ENCODE measurements at places on chromosomes 7 and 10.

GRCh38 chr7:20173828-20174227 is 43.4 kb downstream of the MACC1 start:
- DNase-seq: no peak

- DNase-seq: peak; percentile 31
These were observed 293.0 kb upstream of the IMMP2L start for GRCh38 chr7:111855161-111855841.

- DNase-seq: no peak
These were observed 77.4 kb upstream of the SEM1 start for GRCh38 chr7:96786998-96787395.

- no peak for DNase-seq
These were observed 395.4 kb downstream of the GATA3 start for GRCh38 chr10:8449909-8450308.

DNA sequence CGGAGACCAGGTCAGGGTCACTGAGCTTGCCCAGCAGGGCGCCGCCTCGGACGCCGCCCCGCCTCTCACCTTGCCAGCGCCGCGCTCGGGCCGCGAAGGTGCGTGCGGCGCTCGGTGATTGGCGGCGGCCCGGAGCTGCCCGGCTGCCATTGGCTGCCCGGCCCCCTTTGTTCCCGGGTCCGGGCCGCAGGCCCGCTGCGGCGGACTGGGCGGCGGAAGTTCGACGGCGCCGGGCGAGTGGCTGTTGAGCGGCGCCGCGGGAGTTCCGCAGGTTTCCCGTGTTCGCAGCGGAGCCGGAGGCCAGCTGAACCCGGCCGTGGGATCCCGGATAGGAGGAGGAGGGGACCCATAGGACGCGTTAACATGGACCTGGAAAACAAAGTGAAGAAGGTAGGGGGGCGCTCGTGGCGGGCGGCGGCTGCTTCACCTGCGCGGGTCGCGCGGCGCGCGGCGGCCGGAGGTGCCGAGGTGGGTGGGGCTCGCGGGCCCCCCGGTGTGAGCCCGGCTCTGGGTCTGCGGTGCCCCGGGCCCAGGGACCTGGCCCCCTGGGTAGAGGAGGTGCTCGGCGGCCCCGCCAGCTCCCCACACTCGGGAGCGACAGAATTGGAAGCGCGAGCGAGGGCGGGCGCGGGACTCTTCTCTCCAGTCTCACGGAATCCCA is at the start of gene TES:
TSS of gene TES (plus strand) at position 195 of the 661 bp plus-strand sequence. CDS start at position 364, 169 bp downstream.
- peak; percentile 73 for DNase-seq

- DNase-seq: peak; percentile 13
These were observed 87.0 kb downstream of the TBXAS1 start for GRCh38 chr7:139915864-139916716.

DNA sequence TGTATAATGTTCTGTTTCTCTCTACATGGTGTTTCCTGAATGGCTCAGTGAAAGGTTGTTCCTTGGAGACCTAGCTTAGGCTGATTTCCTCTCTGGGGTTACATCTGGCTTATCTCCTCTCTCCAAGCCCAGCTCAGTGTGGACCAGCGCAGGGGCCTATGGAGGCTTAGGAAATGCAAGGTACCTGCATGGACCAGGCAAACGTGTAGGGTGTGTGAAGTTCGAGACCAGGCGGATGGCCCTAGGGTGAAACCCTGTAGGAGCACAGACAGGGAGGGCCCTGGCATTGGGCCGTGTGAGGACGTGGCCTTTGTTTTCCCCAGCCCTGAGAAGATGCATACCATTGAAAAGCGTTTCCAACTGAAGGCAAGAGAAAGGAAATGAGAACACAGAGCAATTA is 59.0 kb downstream of the DOCK1 start:
- DNase-seq: no peak

DNA sequence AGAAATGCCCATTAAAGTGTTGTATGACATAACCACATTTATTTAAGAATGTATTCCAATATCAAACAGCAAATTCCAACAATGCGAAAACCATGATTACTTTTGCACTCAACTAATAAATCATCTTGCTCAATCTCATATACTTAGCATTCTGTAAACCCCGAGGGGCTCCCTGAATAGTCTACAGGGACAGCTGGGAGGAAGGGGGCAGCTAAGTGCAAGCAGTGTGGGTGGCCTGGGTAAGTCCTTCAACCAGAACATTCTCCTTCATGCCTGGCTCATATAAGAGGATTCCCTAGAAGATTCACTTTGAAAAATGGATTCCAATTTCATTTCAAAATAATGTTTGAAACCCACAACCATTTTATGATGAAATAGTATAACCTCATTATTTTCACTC is 355.5 kb downstream of the CDC14C start:
- DNase-seq: no peak

GRCh38 chr7:50304911-50305582 is 531 bp downstream of the IKZF1 start:
- DNase-seq: no peak

- DNase-seq: peak; percentile 71
These were observed 156.9 kb downstream of the PLCE1 start for GRCh38 chr10:94150541-94151184.

GRCh38 chr7:4745971-4746919 is 29.2 kb upstream of the AP5Z1 start:
- no peak for DNase-seq

DNA sequence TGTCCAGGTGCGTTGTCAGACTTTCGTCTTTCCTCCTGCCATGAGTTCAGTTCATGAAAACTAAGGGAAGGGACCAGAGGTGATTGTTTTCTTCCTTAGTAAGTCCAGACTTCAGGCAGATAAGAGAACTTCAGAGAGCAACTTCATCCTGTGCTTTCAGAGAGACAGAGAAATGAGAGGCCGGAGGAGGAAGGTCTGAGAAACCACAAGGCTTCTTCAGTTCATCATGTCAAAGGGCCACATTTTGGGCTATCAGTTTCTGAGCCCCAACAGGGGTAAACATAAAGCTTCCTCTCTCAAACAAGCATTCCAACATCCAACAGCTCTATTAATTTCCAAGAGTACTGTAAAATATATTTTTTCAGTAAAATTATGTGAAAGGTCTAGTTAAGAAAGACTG is 668.4 kb upstream of the NRP1 start:
- no peak for DNase-seq

DNA sequence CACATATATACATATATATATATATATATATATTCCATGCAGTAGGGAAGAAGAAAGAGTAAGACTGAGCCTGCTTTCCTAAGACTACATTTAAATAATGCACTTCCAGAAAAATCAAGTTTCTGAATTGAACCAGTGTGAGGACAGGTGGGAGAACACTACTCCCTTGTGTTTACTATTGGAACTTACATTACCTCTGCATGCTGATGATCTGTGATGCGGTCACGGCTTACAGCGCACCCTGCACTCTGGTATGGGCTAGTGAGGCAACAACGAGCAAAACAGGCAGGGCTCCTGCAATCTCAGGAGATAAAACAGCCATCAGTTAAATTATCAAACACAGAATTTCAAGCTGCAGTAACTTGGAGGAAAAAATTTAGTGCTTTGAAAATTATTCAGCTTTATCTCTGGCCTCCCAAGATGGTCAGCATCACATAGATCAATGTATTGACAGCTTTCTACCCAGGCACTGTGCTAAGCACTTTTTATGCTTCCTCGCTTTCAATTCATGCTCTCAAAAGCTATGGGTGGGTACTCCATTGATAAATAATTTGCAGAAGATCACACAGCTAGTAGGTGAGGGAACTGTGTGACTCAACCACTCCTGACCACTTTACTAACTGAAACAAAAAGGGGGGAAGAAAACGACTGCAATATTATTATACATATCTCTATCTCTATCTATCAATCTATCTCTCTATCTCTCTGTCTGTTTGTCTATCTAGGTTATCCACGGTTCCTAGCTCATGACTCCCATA is 20.5 kb upstream of the SLC16A12 start:
- no peak for DNase-seq

DNA sequence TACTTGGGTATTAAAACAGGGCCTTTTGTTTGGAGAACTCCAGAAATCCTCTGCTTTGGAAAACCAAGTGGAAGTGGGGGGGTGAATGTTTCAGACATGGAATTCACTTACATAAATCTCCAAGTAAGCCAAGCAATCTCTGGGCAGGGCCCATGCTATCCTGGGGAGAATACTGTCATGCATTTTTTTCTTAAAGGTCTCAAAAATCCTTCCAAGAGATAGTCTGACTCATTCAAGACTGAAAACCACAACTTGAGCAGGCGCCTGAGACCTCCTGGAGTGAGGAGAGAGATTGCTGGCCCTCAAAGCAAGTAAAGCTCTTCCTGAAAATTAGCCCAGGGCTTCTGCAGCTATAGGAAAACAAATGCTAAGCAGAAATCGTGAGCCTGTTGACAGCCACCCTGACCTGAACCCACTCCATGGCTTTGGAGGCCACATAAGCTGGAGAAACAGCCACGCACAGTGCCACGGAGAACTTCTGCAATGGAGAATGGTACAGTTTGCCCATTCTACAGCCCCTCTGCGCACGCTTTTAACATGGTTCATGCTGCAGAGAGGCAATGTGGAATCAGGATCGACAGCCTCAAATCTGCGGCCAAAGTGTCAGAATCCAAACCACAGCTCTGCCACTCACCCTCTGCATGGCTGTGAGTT is 203.1 kb upstream of the AUTS2 start:
- no peak for DNase-seq

GRCh38 chr10:118692872-118693271 is 61.9 kb downstream of the CACUL1 start:
- DNase-seq: no peak

DNA sequence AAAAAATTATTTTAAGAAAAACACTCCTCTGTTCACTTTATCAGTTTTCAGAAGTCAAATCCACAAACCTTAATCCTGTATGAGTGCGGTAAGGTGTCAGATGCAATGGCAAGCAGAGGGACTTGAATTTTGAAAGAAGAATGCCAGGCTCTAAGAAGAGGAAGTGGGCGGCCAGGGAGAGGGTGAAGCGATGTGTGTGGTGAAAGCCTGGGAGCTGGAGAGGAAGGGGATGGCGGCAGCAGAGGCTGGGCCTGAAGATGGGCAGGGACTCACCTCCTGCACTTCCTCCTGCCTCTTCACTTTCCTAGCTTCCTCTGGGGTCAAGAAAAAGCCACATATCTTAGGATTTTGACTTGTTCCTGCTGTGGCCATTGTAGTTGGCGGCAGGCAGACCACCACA is 609.6 kb downstream of the PARD3 start:
- no peak for DNase-seq

- DNase-seq: no peak
These were observed 40.6 kb downstream of the AKR1D1 start for GRCh38 chr7:138116892-138117291.

GRCh38 chr7:55099821-55100543 is 81.2 kb downstream of the EGFR start:
- no peak for DNase-seq

- no peak for DNase-seq
These were observed 11.5 kb downstream of the SGPL1 start for GRCh38 chr10:70827086-70827757.

DNA sequence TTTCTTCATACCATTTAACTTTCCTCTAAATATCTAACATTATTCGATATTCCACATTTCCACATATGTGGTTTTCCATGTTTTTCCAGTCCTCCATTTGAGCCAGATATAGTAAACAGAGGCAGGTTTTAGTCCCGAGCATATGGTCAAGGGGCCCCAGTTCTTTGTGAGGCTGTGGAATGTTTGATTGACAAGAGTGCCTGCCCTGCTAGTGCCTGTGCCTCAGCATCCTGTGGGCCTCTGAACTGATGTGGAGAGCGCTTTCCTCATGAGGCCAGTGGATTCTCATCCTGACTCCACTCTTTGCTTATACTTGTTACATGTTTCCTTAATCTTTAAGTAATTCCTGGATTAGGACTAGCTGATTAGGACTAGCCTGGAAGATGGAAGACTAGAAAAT is 58.8 kb downstream of the POM121L12 start:
- no peak for DNase-seq

GRCh38 chr10:71538608-71539260 is 142.0 kb downstream of the CDH23 start:
- no peak for DNase-seq

DNA sequence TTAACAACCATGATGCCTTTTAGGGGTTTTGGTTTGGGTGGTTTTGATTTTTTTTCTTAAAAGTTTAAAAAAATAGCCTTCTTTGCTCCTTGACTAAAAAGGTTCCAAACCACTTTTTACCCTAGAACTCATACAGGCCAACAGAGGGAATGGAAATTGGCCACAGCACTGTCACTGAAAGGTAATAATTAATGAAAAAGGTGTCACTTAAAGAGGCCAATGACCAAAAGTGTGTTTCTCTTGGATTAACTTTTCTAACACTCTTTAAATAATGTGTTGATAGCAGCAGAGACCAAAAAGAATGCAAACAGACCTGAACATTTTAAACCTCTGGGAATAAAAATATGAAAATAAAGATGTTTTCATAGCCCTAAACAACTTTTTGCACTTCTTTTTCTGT is 221.1 kb upstream of the TCF7L2 start:
- DNase-seq: no peak

GRCh38 chr7:98760201-98760651 is 109.6 kb downstream of the TMEM130 start:
- DNase-seq: peak; percentile 23

DNA sequence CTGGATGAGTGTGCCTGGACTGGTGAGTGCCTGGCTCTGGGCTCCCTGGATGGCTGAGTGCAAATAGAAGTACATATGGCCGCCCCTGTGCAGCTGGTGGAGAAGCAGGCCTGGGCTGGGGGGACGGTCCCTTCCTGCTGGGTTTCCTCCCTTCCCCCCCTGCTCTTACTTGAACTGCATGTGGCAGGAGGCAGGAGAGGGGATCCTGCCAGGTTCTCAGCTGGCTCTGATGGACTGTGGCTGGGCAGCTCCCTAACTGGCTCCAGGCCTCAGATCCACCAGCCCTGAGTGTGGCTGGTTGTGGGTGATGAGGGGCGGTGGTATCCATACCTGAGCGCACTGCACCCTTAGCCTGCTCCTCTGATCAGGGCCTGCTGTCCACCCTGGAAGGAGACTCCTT is 26.9 kb downstream of the ADCY1 start:
- no peak for DNase-seq

DNA sequence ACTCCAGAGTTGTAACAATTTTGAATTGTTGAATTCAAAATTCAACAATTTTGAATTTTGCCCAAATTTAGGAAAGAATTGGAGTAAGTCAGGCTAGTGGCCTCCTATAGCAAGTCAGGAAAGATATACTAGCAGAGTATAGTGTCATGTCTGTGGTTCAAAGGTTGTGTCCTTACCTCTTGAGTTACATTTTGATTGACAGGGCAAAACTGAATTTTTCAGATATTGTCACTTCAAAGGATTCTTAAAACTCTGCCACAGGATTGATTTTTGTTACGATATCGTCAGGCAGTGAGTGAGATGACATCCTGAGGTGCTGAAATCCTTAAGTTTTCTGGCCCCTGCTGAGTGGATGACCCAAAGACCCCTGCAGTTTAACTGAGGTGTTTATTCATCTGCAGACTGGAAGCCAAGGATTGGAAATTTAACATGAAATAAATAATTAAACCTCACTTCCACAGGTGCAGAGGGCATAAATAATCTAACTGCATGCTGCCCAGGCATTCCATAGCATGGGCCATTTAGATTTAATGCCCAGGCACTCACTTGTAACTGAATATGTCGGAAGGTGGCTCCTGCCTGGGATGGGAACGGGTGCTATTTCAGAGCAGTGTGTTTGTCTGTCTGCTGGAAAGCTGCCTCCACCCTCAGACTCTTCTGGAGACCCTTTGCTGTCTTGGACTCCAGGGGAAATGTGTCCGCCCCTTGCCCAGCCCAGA is 50.8 kb downstream of the RBM20 start:
- no peak for DNase-seq

Measured in posterior cingulate gyrus (tissue), 11 donors.